ENCODE measurements at places on chromosomes 5 and 9.

GRCh38 chr5:78570646-78571045 lies 77.9 kb downstream of the LHFPL2 start:
- no peak for DNase-seq

GRCh38 chr9:92171822-92172221 lies 56.6 kb upstream of the SPTLC1 start:
- no peak for DNase-seq

- DNase-seq, result no peak
Observed at GRCh38 chr5:178284996-178285395, 52.4 kb upstream of the PHYKPL start.

DNA sequence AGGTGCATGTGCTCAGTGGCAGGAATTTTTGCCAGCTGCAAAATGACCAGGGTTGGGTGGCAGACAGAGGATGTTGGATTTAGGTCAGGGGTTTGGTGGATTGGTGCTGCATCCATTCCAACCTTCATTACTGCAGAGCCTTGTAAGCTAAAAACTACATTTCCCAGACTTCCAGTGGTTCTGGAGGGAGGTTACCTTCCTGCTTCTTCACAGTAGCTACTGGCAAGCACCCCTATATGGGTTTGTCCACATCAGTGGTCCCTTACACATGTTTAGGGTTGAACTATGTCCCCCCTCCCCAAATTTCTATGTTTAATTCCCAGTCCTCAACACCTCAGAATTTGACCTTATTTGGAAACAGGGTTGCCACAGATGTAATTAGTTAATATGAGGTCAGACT lies 20.7 kb upstream of the IL17B start:
- DNase-seq, result no peak

Data from stimulated activated CD4-positive, alpha-beta T cell treated with anti-CD3 and anti-CD28 coated beads, TNF-alpha, amount 100 ng/mL, for 48 hours (primary cell).